ENCODE measurements at places on chromosomes 7 and 10. TPM values are rescaled to one million over a fixed set of nuclear protein-coding genes. Genes with fewer than 3 reads are reported as not detected.

The ABCB1 gene
- under 0.01 TPM for total RNA-seq

The TDRD1 gene
- not detected for total RNA-seq

The CFTR gene
- not detected for total RNA-seq

The MCU gene
- 31.1 TPM for total RNA-seq

The SLC26A5 gene
- not detected for total RNA-seq

The MOGAT3 gene
- total RNA-seq = not detected

The GJD4 gene
- not detected for total RNA-seq

The ATP6V0A4 gene
- not detected for total RNA-seq

The BAMBI gene
- total RNA-seq = 39.1 TPM

The DENND2A gene
- total RNA-seq = 26.9 TPM

The GPR15LG gene
- not detected for total RNA-seq
